ENCODE measurements at places on chromosomes 16 and 17. TPM values are rescaled to one million over a fixed set of nuclear protein-coding genes. Genes with fewer than 3 reads are reported as not detected.

DNA sequence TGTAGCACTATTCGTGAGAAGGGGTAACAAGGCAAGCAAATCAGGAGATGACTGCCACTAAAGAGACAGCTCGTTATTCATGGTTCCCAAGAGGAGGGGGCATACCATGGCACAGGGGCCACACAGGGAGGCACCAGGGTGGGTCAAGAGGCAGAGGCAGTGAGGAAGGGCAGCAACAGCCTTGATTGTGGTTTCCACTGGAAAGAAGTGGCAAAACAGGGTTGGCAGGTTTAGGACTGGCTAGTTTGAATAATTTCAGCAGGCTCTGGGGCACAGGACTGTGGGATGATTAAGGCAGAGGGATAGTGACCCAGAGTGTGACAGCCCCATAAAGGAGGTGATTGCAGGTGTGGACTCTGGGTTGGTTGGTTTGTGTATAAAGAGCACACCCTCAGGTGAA lies 188.9 kb downstream of the CBLN1 start:
- no peaks in the 10 kb centered on the region for H3K4me1 ChIP-seq
- H3K36me3 ChIP-seq = no peaks in the 10 kb centered on the region
- no peaks in the 10 kb centered on the region for H3K27me3 ChIP-seq
- DNase-seq = no peak

KRT33B gene
- total RNA-seq = not detected

ST6GALNAC1 gene
- total RNA-seq = 1.3 TPM

DNA sequence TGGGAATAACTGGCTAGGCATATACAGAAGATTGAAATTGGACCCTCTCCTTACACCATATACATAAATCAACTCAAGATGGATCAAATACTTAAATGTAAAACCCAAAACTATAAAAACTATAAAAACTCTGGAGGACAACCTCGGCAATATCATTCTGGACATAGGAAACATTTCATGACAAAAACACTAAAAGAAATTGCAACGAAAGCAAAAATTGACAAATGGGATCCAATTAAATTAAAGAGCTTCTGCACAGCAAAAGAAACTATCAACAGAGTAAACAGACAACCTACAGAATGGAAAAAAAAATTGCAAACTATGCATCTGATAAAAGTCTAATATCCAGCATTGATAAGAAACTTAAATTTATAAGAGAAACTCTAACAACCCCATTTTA lies 503.7 kb upstream of the C16orf82 start:
- H3K27ac ChIP-seq = no peak overlapping the region
- no peaks in the 10 kb centered on the region for H3K4me1 ChIP-seq
- no peak for DNase-seq
- H3K36me3 ChIP-seq = no peaks in the 10 kb centered on the region
- peaks cover 16% of the 10 kb centered on the region for H3K27me3 ChIP-seq

MIS12 gene
- total RNA-seq = 12.3 TPM

SPATA32 gene
- not detected for total RNA-seq

GRCh38 chr16:79571065-79571902 lies 29.3 kb downstream of the MAF start:
- no peak for DNase-seq
- H3K4me3 ChIP-seq = peak overlapping the region; percentile 24
- H3K27ac ChIP-seq = no peak overlapping the region
- no peaks in the 10 kb centered on the region for H3K36me3 ChIP-seq

DNA sequence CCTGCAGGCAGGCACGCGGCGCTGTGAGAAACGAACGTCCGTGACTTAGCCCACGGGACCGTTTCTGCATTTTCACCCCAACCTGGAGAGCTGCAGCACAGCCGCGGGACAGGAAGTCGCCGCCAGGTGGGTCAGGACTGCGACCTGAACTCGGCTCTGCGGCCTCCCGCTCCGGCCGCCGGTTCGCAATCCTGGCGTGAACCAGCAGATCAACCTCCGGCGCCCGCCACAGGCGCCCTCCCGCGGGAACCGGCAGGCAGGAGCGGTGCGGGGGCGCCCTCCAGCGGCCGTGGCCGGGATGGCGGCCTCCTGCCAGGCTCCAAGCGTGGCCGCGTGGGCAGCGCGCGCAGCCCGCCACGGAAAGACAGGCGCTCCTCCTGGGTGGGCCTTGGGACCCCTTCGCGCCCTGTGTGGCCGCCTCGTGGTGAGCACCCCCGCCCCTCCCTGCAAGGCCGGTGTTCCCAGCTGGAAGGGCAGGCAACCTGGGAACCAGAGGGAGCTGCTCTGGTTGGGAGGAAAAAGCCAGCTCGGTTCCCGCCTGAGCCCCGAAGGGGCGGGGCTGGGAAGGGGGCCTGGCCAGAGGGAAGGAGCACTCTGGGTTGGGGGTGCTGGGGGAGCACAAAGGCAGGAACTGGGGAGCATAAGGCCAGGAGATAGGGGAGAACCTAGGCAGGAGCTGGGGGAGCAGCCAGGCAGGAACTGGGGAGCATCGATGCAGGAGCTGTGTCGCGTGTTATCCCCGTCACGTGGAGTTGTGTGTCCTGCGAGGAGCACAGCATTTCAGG lies 28.2 kb downstream of the ACTG1 start:
- DNase-seq = peak; percentile 78
- H3K4me3 ChIP-seq = peak overlapping the region; percentile 68
- H3K27me3 ChIP-seq = no peaks in the 10 kb centered on the region
- H3K4me1 ChIP-seq = no peaks in the 10 kb centered on the region
- H3K27ac ChIP-seq = no peak overlapping the region

GRCh38 chr16:48156790-48157209 lies 1.0 kb upstream of the ABCC12 start:
- H3K4me3 ChIP-seq = no peak overlapping the region
- no peaks in the 10 kb centered on the region for H3K27me3 ChIP-seq
- H3K36me3 ChIP-seq = no peaks in the 10 kb centered on the region

GRCh38 chr17:76951375-76951905 lies 83.2 kb downstream of the MGAT5B start:
- no peak overlapping the region for H3K4me3 ChIP-seq
- no peak overlapping the region for H3K27ac ChIP-seq
- H3K4me1 ChIP-seq = no peaks in the 10 kb centered on the region
- no peaks in the 10 kb centered on the region for H3K36me3 ChIP-seq
- no peak for DNase-seq

KCTD19 gene
- total RNA-seq = not detected

DNA sequence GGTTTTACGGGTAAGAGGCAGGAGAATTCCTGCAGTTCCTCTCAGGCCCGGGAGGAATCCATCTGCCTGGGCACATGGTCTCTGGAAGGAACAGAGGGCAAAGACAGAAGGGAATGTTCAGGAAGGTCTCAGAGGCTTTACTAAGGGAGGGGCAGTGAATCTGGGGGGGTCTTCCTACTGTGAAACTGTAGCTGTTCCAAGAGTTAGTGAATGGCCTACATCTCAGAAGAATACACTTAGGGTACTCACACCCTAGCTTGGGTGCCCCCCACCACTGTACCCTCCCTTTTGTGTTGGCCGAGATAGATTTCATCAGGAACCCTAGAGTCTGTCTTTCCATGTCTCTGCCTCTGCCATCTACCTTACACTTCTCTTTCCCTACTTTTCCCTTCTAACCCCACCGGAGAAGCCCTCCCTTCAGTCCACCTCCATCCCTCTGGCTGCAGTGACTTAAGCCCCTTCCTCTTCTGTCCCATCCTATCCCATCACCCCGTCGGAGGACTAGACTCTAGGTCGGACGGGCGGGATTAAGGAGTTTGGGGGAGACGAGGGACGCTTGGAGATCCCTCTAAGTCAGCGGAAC lies 316 bp downstream of the DLG4 start:
- peak overlapping the region; percentile 100 for H3K27ac ChIP-seq
- peak overlapping the region; percentile 98 for H3K4me3 ChIP-seq
- H3K4me1 ChIP-seq = peaks cover 38% of the 10 kb centered on the region
- H3K27me3 ChIP-seq = no peaks in the 10 kb centered on the region
- H3K36me3 ChIP-seq = no peaks in the 10 kb centered on the region
- DNase-seq = no peak

CTRB2 gene
- not detected for total RNA-seq

DNA sequence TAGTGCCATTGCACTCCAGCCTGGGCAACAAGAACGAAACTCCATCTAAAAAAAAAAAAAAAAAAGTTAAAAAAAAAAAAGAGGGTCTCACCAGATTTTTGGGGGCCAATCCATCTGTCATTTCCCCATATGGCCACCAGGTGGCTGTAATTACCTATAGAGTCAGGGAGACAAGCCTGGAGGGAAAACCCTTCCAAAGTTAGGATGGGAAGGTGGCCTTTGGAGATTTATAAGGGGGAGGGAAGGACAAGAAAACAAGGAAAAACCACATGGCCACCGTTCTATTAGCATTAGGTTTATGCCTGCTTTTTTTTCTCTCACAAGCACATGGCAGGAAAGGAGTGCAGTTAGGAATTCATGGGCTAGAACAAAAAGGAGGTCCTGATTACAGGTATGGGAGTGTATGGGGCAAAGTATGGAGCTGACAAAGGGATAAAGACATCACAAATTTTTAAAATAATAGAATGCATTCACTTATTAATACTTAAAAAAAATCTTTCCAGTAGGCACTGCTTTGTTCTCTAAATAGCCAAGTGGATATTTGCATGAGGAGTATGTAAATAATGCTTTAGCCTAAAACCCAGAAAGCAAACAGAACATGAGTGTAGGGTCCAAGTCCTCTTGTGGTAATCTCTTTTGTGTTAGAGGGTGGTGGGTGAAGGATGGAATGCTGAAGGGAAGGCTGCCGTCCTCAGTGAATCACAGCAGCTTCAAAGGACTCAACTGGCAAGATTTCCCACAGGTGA lies 5.1 kb downstream of the CYB5D1 start:
- no peaks in the 10 kb centered on the region for H3K27me3 ChIP-seq
- peaks cover 11% of the 10 kb centered on the region for H3K4me1 ChIP-seq
- H3K27ac ChIP-seq = no peak overlapping the region
- no peak overlapping the region for H3K4me3 ChIP-seq
- no peaks in the 10 kb centered on the region for H3K36me3 ChIP-seq

DNA sequence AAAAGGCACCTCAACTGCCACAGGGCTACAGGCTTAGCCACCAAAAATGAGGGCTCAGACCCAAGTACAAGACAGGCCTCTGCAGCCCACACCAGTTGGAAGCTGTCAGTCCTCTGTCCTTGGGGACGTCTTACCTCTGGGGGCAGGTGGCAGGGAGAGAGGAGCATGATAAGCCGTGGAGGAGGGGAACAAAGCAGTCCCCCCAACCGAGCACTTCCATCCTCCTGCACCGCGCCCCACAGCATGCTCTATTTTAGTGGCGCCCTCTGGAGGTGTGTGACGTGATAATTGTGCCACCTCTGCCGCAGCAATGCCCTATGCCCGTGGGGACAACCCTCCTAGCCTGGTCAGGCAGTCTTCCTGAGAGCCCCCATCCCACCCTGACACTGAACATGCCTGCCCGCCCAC lies 13.6 kb downstream of the G6PC3 start:
- H3K36me3 ChIP-seq = no peaks in the 10 kb centered on the region
- no peak overlapping the region for H3K27ac ChIP-seq
- no peaks in the 10 kb centered on the region for H3K27me3 ChIP-seq

- no peaks in the 10 kb centered on the region for H3K27me3 ChIP-seq
- DNase-seq = no peak
- H3K4me1 ChIP-seq = no peaks in the 10 kb centered on the region
- H3K36me3 ChIP-seq = no peaks in the 10 kb centered on the region
- H3K4me3 ChIP-seq = no peak overlapping the region
- H3K27ac ChIP-seq = no peak overlapping the region
Measured at GRCh38 chr16:50666658-50667496, 14.2 kb downstream of the SNX20 start.

- no peaks in the 10 kb centered on the region for H3K36me3 ChIP-seq
- no peak overlapping the region for H3K27ac ChIP-seq
Measured at GRCh38 chr17:81999976-82000802, 22.5 kb downstream of the CENPX start.

- no peaks in the 10 kb centered on the region for H3K4me1 ChIP-seq
- H3K36me3 ChIP-seq = no peaks in the 10 kb centered on the region
- H3K27me3 ChIP-seq = no peaks in the 10 kb centered on the region
- peak overlapping the region; percentile 72 for H3K27ac ChIP-seq
- DNase-seq = peak; percentile 49
Measured at GRCh38 chr16:89827383-89828198, 684 bp upstream of the SPIRE2 start.

DNA sequence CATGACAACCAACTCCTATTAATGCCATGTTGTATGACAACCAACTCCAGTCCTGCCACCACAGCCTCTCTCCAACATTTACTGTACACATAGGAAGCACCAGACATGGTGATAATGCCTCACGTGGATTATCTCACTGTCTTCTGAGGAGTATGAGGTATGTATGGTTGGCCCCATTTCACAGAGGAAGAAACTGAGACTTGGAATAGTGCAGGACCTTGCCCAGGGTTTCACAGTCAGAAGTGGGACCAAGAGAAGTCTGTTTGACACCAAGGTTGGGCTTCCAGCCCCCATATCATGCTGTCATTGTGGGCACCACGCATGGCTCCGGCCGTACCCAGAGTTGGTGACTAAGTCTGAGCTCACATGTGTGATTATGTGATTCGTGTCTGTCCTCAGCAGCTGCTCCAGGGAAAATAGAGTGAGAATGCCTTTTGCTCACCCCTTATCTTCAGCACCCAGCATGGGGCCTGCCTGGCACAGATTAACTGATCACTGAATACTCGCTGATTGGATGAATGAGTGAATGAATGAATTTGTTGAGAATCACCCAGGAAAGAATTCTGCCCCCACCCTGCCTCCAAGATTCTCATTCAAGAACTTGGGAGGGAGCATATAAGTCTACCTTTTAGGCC lies 204.1 kb upstream of the NLRP1 start:
- no peak overlapping the region for H3K27ac ChIP-seq
- H3K36me3 ChIP-seq = no peaks in the 10 kb centered on the region
- no peak for DNase-seq
- no peaks in the 10 kb centered on the region for H3K27me3 ChIP-seq
- H3K4me1 ChIP-seq = no peaks in the 10 kb centered on the region
- H3K4me3 ChIP-seq = no peak overlapping the region

- H3K4me3 ChIP-seq = no peak overlapping the region
- no peaks in the 10 kb centered on the region for H3K27me3 ChIP-seq
- no peak for DNase-seq
- H3K4me1 ChIP-seq = no peaks in the 10 kb centered on the region
- no peaks in the 10 kb centered on the region for H3K36me3 ChIP-seq
Measured at GRCh38 chr17:45702666-45703266, 81.4 kb upstream of the CRHR1 start.

PRAC1 gene
- total RNA-seq = not detected
